ENCODE measurements at places on chromosomes 7 and 10. TPM values are rescaled to one million over a fixed set of nuclear protein-coding genes. Genes with fewer than 3 reads are reported as not detected.
A peak's percentile ranks its signal among the peaks of the same experiment; 100 is the strongest.

- DNase-seq: peak; percentile 75
These were observed 1.5 kb downstream of the MKX start for GRCh38 chr10:27743877-27744801.

DNA sequence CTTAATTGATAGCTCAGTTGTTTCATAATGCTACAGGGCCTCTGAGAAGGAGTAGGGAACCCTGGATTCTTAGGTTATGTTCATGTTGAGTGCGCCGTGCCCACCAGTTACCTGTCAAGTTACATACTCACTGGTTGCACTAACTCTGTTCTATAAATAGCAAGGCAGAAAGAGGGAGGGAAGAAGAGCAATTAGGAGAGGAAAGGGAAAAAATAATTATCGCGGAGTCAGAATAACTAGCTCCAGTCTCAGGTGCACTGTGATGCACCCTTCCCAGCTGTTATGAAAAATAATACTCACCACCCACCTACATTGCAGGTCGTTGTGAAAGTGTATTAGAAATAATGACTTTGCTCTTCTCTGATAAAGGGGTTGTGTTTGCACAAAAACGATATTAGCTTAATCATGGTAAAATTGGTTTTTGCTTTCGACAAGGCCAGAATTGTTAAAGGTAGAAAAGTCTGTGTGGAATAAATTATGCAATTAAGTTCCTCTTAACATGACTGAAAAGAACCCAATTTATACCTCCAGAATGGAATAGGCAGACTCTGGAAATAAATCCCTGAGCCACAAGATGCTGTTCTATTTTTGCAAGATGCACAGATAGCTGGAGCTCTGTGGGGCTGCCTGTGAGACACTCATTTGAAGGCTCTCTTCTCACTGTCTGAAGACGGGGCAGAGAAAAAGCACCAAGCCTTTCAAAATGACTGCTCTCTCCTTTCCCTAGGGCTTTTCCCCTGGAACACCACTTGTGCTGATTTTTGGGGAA lies 137.6 kb upstream of the PITRM1 start:
- no peak for DNase-seq

DNA sequence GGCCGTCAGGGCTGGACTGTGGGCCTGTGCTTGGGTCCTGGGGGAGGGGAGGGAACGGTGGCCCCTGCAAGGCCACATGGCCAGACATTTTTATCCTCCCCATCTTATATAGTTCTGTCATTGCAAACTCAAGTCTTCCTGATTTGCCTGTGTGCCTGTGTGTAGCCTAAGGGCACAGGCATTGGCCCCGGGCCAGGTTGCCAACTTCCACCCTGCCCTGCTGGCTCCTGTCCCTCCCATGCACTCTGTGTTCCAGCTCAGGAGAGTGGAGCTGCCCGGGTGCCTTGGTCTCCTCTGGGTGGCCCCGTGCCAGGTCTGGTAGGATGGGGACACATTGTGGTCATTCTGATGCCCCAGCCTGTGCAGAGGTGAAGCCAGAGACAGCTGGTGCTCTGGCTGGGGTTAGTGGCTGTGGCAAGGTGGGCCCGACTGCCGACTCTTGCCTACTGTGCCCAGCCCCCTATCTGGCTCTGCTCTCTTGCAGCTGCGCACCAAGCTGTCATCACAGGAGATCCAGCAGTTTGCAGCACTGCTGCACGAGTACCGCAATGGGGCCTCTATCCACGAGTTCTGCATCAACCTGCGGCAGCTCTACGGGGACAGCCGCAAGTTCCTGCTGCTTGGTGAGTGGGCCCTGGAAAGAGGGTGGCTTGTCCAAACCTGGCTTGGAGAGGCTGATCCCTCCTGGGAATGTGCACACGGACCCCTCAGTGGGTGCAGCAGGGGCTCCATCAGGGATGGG lies 14.8 kb downstream of the NACAD start:
- DNase-seq: no peak

- DNase-seq: no peak
These were observed 60.4 kb upstream of the DUSP5 start for GRCh38 chr10:110437351-110437605.

DNA sequence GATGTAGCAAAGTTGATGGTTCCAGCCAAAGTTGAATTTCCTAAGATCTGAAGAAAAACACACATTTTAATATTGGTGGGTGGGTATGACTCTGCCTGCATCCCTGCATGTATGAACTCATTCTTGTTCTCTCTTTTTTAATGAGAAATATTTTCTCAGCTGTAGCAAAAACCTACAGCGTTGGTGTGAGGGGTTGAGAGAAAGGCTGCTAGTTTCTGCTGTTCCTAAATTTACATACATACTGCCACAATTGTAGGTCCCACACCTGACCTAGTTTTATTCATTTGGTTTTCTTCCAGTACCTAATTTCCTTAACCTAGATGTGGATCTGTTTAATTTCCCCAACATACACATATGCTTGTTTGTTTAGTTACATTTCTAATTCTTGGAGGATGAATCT lies 4.6 kb downstream of the AGFG2 start:
- DNase-seq: no peak

- no peak for DNase-seq
These were observed 656 bp downstream of the VSTM4 start for GRCh38 chr10:49114718-49115014.

- DNase-seq: no peak
These were observed 100.8 kb downstream of the MICALL2 start for GRCh38 chr7:1358376-1359050.

DNA sequence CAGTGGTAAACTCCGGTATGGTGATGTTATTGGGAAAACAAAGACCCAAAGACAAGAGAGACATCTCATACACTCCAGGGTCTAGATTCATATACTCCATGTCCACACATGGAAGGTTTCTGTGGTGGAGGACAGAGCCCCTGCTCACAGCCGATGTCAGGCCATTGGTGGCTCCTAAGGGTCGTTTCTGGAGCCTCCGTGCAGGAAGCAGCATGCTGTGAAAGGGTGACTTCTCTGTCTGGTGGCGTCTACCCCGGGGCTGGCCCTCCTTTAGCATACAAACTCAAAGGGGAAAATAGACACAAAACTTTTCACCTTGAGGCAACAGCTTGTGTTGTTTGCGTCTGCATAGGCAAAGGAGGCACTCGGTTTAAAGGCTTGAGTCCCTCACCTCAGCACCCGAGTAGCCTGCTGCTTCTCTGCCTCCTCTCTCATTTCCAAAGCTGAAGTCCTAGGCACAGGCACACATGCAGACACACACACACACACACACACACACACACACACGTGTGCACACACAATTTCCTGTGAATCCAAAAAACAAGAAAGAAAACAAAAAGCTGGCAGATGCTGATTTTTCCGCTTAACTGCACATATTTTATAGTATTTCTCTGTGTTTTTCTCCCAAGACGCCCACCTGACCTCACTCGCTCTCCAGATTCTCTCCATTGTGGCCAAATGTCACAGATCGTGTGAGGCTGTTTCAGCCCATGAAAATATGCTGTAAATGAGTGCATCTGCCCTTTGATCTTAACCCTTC lies 601.4 kb upstream of the MGMT start:
- DNase-seq: no peak

GRCh38 chr10:90936276-90936659 lies 15.4 kb upstream of the ANKRD1 start:
- DNase-seq: no peak

DNA sequence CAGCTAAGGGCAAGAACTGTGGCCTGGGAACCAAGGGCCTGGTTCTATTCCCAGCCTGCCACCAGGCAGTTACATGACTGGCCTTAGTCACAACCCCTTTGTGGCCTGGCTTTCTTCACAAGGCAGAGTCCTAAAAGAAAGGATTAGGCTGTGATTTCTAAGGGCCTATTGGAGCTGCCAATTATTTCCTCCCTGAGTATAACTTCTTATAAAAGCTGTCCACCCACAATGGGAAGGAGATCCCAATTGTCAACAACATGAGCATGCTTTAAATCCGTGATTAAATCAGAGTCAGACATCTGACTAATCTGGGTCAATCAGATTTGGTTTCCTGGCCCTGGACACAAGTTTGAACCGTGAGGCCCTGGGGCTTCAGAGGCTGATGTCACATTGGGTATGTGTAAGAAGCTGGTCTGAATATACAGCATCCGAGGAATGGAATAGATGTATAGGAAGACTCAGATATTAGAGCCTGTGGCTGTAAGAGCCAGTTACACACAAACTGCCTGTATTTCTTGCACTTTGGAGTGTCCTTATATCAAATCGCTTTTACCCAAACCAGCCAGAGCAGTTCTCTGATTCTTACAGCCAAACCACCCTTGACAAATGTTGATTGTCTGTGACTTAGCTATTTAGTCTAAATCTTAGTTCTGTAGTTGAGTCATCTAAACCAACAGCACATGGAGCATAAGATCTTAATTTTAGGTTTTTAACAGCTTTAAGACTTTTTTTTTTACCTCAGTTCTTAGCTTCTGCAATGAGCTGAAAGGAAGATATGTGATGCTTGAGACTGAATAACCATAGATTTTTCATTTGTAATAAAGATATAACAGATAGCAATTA lies 61.3 kb downstream of the ABCB4 start:
- DNase-seq: peak; percentile 78

DNA sequence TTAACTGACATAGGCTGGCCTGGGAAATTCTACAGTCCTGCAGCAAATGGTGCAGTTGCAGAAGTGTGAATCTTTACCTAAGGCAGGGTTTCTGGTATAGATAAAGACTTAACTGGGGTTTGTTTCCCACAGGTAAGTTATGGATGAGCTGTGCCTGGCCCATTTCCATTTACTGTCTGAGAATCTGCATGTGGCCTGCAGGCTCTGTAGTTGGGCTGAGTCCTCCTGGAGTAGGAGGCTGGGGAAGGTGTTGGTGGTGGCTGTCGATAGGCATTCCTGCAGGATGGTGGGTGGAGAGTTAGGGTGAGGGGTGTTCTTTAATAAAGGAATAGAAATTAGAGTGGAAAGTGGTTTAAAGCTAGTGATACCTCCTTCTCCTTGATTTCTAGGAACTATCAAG lies 193.5 kb downstream of the AUTS2 start:
- DNase-seq: no peak

GRCh38 chr10:59126991-59127390 lies 49.5 kb upstream of the PHYHIPL start:
- no peak for DNase-seq

- peak; percentile 23 for DNase-seq
These were observed 214.4 kb upstream of the KIAA1217 start for GRCh38 chr10:23994459-23995046.

GRCh38 chr10:47027784-47028260 lies 116.6 kb downstream of the PTPN20 start:
- DNase-seq: no peak

DNA sequence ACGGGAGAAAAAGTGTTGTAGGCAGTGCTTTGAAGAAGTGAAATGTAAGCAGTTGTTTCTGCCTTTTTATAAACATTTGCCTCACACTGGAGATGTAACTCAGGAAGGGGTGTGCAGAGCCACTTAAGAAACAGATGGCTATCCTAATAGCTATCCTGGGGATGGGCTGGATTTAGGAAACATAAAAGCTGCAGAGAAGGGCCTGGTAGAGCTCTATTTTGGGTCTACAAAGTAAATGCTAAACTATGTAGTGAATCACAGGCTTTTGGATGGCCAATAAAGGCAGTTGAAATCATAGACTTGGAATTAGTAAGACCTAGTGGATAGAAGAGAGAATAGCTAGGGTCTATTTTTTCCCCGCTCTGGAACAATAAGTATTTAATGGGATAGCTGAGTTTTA lies 79.9 kb upstream of the AGR3 start:
- DNase-seq: peak; percentile 63

C10orf71 gene
- total RNA-seq: not detected

LRIT1 gene
- total RNA-seq: not detected

NEUROG3 gene
- total RNA-seq: not detected
